ENCODE measurements at places on chromosomes 5 and 9. TPM values are rescaled to one million over a fixed set of nuclear protein-coding genes. Genes with fewer than 3 reads are reported as not detected.
A peak's percentile ranks its signal among the peaks of the same experiment; 100 is the strongest.

ADRB2 gene
- total RNA-seq, result 7.5 TPM

IL7R gene
- not detected for total RNA-seq

DMRT3 gene
- not detected for total RNA-seq

ST6GALNAC6 gene
- total RNA-seq, result 73.4 TPM

TRPM6 gene
- 0.06 TPM for total RNA-seq

SECISBP2 gene
- total RNA-seq, result 20.5 TPM

ESM1 gene
- 1.7 TPM for total RNA-seq

CDH9 gene
- total RNA-seq, result not detected

SIMC1 gene
- 18.7 TPM for total RNA-seq

CCT5 gene
- 176 TPM for total RNA-seq

IGFBPL1 gene
- 24.2 TPM for total RNA-seq

OR1L4 gene
- total RNA-seq, result not detected

NEUROG1 gene
- total RNA-seq, result not detected

FOXD4L3 gene
- 0.21 TPM for total RNA-seq

DNA sequence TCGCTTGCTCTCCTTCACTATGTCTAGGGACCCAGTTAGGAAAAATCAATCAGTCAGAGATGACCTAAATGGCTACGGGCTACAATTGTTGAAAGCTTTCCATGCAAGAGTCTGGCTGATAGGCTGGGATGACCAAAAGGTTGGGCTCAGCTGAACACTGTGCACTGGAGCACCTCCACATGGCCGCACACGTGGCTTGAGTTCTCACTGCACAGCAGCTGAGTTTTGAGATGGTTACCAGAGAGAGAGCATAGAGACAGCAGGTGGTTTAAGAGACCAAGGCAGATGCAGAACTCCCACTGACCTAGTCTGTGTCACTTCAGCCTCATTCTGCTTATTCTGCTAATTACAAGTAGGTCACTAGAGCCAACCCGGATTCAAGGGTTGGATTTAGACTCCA, 2354.8 kb upstream of the C9orf72 start:
- DNase-seq, result no peak

GRCh38 chr9:33852216-33852826, 35.4 kb downstream of the UBE2R2 start:
- DNase-seq, result peak; percentile 73

- no peak for DNase-seq
These were observed 317.1 kb upstream of the CCNH start for GRCh38 chr5:87729781-87730180.

DNA sequence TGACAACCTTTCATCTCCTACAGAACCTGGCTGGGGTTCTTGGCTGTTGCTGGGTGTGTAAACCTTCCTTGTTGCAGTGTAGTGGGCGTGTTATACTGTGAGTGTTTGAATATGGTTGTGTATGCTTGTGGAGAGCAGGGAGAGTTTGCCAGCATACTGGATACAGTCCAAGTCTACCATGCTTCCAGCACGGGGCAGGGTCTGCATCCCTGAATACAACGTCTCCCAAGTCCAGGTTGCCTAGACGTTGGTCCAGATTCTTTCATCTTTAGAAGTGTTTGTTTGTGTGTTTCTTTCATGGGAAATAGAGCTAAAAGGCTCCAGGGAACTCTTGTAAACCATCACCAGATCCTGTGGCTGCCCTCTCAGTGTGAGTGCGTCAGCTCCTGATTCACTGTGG, 46.4 kb downstream of the SYK start:
- DNase-seq, result no peak

DNA sequence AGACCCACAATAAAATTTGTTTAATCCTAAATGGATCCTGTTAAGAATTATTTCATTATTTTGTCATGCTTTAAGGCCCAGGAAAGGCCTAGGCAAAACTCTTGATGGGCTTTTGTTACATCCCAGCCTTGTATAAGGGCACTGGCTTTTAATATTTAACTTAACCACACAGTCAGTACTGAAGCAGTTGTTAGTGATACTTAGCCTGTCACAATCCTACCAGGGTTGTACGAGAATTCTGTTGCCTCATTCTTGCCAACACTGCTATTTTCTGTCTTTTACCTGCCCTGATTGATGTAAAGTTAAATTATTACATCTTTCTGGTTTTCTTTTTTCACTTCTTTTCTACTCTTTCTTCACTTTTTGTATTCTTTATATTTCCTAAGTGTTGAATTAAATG, 10.9 kb downstream of the ZNF169 start:
- no peak for DNase-seq

GRCh38 chr5:141704782-141705297, 22.8 kb upstream of the ARAP3 start:
- no peak for DNase-seq

- peak; percentile 87 for DNase-seq
These were observed 16.2 kb downstream of the PRKAA1 start for GRCh38 chr5:40781843-40782409.

GRCh38 chr9:75935591-75935990, 45.1 kb downstream of the PCSK5 start:
- peak; percentile 38 for DNase-seq

DNA sequence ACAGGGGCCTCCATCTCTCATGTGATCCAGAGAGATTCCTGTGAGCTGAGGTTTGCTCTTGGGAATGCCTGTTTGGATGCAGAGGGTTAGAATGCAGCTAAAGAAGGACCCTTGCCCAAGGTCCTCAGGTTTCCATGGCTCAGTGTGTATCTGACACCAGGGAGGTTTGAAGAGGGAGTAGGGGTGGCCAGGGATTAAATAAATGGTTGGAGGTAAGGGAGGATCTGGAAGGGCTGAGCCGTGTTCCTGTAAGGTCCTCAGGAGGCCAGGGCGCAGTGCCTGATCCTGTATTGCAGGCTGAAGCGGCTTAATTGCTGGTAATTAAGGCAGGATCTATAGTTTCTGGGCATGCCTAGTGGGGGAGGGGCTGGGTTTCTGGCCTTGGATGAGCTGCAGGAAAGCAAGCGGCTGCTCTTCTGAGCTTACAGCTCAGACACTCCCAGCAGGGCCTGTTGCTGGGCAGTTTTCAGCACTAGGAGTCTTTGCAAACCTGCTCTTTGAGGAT, 41.5 kb upstream of the MAP1B start:
- peak; percentile 52 for DNase-seq

GRCh38 chr5:133985540-133986180, 17.2 kb upstream of the C5orf15 start:
- no peak for DNase-seq

DNA sequence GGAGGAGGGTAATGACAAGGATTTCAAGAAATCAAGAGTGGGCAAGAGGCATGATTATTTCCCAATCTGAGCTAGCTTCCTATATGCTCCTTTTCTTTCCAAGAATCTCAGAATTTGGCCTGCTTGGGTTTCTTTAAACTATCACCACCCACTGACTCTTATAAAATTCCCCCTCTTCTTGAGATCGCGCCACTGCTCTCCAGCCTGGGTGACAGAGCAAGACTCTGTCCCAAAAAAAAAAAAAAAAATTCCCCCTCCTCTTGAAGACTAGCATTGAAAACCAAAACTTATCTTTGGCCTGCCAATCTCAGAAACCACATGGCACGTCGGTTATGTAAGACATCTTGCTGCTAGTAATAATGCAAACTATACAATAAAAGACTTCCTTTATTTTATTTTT, 3.4 kb upstream of the DMXL1 start:
- DNase-seq, result peak; percentile 7

DNA sequence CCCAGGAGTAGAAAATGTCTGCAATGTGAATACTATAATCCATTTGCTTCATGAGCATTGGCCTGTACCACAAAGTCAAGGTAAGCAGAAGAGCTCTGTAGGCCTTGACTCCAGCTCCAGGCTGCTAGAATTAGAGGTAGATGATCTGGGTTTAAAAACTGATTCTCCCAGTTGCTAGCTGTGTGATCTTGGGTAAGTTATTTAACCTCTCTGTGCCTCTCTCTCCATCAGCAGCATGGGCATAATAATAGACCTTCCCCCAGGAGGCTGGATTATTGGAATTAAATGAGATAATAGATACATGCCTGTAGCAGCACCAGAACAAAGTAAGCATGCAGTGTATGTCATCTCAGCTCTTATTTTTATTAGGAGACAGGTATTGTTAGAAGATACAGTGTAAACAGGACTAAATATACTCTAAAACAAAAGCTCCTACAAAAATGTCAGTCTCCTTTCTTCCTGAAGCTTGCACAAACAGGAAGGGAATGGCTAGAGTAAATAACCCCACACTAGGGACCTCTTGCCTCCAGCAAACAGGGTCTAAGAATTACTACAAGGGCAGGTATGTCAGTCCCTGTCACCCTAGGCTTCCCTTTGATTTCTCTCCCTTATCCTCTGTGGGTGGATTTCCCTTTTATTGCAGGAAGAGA, 57.5 kb downstream of the PSAT1 start:
- DNase-seq, result no peak
